ENCODE measurements at places on chromosomes 7 and 10.

DNA sequence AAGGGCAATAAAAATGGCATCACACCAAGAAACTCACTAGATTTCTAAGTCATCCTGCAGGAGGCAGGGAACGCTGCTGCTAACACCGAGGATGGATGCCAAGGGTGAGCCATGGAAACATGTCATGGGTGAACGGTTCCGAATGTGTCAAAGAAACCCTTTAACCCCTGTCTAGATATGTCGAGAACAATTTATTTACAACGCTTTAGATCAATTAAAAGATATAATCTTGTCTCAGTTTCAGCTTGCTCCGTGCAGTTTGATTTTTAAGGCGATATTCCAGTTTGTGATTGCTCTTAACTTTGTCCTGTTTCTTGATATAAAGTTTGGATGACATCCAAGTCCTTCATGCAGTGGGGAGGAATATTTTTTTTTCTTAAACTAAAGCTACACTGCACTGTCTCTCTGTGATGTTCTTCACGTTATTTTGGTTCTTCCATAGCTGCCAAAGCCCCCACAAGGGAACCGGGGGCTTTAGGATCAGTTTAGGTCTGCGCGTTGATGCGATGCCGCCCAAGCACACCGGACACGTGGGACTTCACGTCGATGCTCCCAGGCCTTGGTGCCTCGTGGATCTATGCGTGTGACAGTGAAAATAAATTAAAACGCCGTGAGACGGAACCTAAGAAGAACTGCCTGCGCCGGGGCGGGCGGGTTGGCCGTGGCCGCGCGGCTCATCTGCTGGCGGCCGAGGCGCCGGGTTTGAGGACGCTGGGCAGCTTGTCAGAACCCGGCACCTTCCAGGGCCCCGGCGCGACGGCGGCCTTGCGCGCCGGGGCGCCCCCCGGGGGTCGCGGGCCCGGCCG, 220.3 kb downstream of the PHTF2 start:
- DNase-seq = no peak

- DNase-seq = no peak
Measured at GRCh38 chr10:17146892-17147291, 17.3 kb upstream of the CUBN start.

- DNase-seq = no peak
Measured at GRCh38 chr7:1973321-1974251, 259.2 kb downstream of the MAD1L1 start.

DNA sequence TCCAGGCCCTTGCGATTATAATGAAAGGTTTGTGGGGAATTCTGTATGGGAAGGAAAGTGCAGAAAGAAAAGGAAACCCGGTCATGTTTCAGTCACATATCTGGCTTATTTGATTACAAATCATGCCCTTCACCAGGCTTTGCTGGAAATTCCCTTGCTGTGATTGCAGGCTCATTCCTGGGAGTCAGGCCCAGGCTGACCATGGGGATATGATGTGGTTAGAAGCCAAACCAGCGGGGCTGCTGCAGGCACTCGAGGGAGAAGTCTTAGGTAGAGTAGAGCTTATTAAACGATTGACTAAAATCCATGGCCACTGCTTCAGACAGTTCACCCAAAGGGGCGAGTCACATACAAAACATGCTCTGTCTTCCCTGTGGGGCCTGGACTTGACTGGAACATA, 16.2 kb downstream of the PKD1L1 start:
- no peak for DNase-seq

DNA sequence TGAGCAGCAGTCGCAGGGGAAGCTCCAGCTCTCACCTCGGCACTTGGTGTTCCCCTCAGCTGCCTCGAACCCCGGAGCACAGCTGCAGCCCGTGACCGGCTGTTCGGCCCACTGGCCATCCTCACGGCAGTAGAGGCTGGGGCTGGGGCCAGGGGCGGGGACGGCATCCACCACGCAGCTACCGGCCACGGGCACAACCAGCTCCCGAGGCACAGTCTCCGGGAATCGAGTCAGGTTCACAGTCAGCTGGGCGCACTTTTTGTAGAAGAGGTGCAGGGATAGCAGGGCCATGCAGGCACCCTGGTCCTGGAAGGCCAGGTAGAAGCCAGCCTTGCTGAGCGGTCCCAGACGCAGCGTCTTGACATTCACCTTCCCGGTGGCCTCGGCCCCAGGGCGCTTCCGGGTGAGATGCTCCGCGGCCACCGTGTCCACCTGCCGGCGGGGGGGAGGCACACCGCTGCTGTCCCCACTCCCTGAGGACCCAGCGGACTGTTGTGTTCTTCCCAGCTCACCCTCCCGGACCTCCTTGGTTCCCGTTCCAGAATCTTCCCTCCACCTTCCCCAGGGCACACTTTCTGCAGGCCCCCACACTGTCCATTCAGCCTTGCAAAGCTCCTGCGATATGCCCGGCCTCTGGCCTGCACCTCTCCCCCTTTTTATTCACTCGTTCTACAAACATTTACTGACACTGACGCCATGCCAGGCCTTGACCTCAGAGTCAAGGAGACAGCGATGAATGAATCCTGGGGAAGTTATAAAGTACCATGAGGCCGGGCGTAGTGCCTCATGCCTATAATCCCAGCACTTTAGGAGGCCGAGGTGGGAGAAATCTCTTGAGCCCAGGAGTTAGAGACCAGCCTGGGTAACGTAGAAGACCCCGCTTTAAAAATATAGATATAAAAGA, 4.8 kb downstream of the EPHB4 start:
- no peak for DNase-seq

DNA sequence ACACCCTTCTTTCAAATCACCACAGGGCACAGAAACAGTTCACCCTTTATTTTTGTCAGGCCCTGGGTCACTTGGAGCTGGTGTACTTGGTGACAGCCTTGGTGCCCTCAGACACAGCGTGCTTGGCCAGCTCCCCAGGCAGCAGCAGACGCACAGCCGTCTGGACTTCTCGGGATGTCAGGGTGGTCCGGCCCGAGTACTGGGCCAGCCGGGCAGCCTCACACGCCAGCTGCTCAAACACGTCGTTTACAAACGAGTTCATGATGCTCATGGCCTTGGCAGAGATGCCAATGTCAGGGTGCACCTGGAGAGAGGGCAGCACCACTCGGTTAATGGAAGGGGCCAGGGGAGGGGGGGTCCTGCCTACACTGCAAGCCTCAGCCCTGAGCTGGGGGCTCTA, 2.5 kb downstream of the H2BK1 start:
- peak; percentile 50 for DNase-seq

DNA sequence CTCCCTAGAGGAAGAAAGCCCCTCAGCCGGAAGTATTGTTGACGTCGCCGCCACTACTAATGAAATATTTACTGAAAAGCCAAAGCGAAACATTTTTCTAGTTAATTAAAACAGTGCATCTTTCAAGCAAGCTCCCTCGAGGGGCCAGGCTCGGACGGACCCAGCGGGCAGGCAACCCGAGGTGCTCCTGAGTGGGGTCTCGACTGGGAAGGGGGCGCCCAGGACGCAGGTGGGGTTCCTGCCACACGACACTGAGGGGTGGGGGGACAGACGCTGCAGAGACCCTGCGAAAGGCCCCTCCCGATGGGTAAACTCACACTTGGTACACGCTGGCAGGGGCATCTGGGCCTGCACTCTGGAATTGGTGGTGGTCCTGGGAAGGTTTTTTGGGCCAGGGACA, 72.4 kb upstream of the ADGRA1 start:
- DNase-seq = no peak
